ENCODE measurements at places on chromosomes 2 and 18.
A peak's percentile ranks its signal among the peaks of the same experiment; 100 is the strongest.

DNA sequence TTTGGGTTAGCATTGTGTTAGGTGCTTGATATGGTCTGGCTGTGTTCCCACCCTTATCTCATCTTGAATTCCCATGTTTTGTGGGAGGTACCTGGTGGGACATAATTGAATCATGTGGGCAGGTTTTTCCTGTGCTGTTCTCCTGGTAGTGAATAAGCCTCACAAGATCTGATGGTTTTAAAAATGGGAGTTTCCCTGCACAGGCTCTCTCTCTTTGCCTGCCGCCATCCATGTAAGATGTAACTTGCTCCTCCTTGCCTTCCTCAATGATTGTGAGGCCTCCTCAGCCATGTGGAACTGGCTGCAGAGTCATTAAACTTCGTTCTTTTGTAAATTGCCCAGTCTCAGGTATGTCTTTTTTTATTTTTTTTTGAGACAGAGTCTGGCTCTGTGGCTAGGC, 2.8 kb downstream of the MSH2 start:
- no peak for DNase-seq

- peak; percentile 63 for DNase-seq
These were observed 65.3 kb upstream of the SMAD7 start for GRCh38 chr18:49015886-49016647.

GRCh38 chr2:239593455-239593854, 192.6 kb upstream of the HDAC4 start:
- DNase-seq = no peak

GRCh38 chr18:48324651-48325050, 84.5 kb downstream of the ZBTB7C start:
- DNase-seq = no peak

GRCh38 chr2:138846216-138846821, 66.1 kb upstream of the NXPH2 start:
- peak; percentile 31 for DNase-seq

GRCh38 chr2:141055531-141055930, 1075.3 kb downstream of the LRP1B start:
- no peak for DNase-seq

DNA sequence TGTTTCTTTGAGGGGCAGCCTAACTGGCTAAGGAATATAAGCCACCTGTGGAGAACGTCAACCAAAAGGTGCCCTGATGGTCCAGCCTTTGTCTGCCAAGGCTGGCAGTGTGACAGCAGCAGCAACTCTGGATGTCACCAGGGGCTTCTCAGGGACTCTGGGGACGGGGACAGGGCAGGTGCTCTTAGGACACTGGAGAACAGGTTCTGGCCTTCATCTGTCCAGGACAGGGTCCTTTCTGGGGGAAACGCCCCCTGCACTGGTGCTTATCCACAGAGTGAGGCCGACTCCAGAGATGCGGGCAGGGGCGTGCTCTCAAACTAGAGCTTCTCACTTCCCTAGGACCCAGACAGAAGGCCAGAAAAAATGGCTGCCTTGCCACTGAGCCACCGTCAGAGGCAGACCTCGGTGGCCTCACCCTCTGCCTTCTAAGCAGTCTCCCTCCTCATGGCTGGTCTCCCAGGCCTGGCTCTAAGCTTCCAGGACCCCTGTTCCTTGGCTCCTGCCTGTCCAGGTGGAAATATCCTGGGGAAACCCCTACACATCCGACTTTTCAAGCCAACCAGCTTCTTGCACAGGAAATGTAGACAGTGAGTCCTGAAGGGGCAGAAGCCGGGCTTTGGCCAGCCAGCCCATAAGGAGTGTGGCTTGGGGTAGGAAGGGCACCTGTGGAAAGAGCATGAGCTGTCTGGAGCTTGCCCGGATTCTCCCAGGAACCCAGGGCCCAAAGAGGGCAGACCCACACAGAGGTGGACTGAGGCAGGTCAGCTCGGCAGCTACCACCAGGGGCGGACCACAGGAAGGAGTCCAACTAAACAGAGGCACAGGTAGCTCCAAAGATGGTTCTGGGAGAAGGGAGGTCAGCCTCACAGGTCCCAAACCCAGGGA, 11.3 kb upstream of the SFXN5 start:
- no peak for DNase-seq

GRCh38 chr18:78716022-78716421, 263.6 kb upstream of the SALL3 start:
- no peak for DNase-seq

DNA sequence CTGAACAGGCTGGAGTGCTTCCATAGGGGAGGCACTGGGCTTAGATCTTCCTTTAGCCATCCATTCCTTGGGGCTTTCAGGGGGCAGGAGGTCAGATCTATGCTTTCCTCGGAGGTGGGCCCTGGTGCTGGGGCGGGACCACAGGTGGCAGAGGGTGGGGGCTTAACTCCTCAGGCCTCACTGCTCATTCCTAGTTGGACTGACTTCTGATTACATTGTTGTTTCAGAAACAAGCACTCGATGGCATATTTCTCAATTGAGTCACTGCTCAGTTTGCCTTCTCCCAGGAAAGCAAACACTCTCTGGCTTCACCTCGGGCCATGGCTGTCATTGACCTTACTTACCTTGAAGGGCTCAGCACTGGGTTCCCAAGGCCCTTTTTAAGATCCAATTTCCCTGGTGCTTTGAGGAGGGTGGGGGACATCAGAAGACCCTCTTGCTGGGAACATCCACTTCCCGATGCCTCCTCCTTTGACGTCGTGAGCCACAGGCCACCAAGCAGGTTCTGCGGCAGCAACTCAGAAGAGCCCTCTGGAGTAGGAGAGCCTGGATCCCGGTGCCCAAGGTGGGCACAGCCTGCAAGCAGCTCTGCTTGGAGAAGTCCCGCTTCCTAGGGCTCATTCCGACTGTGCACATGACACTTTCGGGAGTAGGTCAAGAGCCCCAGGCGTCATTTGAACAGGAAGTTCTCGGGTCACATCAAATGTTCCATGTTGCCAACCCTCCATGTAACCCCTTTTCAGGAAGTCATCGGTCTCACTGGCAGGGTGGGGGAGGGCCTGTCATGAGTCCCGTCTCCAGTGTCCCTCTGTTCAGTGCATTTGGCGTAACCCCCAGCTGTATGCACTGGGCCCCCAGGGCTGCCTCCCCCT, 40.6 kb downstream of the SDC1 start:
- DNase-seq = peak; percentile 77

GRCh38 chr2:233354500-233354924, 218 bp downstream of the DGKD start:
- no peak for DNase-seq

DNA sequence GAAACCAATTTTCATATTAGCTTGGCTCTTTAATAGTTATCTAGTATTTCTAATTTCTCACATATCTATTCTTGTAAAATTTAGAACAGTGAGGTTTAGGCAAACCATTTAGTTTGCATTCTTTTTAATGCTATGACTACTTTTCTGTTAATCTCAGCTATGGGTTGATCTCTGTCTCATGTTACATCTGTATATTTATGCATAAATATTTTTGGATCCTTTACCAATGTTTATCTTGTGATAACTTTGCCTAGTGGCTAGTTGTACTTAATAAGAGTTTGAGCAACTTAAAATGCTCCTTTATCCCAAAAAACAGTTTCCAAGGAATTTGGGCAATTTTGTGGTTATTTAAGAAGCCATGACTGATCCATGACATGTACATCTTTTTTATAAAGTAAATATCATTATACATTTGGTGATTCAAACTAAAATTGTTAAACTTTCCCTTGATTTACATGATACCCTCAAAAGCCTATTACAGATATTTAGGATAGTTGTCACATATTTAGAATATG, 86.3 kb downstream of the R3HDM1 start:
- no peak for DNase-seq

DNA sequence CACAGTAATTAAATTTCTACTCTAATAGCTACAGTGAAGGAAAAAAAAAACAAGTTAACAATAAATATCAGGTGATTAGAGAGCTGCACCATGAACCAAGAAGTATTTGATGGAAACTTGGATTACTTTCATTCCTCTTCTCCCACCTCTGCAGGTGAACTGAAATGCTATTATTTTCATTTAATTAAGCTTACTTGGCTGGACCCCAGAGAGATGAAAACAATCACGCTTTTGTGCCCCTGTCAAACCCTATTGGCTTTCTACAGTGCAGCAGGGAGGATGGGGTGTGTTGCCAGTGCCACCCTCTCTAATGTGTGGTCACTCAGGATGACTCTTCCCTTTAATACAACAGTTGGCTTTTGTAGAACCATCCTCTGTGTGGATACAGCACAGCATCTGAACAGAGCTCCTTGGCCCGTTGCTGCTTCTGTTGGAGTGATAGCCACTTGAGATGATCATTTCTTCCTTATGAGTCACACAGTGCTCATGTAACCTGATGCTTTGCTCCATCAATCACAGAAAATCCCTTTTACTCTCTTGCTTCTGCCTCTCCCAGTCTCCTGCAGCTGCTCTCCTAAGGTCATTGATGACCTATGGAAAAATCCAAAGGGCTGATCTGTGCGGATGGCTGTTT, 5.5 kb upstream of the ARL4C start:
- no peak for DNase-seq

- peak; percentile 85 for DNase-seq
These were observed 673 bp downstream of the PCBP1 start for GRCh38 chr2:70087702-70088597.

DNA sequence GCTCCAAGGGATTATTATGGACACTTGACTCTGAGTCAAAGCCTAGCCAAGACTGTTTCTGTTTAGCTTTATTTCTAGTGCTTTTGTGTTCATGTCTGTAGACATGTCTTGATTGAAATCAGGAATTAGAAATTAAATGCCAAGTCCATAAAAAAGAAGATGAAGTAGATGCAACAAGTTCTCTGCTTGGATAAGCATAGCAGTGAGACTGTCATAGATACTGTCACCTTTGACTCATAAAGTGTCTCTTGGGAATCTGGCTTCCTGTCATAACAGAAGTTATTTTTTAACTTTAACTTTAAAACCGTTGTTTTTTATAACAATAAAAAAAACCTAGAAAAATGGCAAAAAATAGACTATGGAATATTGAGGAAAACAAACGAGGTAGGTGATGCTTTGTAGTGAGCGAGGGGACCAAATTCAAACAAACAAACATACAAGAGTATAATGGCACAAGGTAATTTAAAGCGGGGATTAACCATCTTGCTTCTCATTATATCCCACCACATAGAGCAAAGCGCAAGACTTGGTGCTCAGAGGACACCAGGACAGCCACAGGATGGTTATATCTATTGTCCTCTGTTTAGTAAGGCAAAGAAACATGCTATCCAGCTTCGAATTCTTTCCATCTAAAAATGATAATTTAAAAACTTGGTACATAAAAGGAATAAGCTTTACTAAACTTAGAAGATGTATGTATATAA, 64.6 kb downstream of the CD226 start:
- no peak for DNase-seq

DNA sequence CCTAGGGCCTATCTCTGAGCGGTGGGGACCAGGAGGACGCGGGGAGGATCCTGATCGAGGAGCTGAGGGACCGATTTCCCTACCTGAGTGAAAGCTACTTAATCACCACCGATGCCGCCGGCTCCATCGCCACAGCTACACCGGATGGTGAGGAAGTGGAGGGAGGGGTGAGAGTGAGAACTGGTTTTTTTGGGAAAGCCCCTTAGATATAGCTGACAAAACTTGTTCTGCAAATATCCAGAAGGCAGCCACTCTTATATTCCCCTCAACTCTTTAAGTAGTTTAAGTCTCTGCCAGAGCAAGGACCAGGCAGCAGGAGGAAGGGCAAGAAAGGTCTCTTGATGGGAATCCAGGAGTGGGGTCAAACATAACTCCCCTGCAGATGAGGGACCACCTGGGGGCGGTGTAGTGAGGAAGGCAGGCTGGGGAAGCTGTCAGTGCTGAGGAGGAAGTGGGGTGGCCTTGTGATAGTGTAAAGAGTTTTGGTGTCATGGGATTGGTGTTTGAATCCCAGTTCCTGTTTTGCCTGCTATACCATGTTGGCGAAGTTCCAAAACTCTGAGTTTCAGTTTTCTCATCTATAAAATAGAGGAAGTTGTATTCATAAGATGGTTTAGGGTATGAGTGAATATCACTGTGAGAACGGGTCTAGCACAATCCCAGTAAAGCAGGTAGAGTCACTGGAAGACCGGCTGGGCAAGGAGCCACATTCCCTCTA, 3.4 kb downstream of the NAGK start:
- peak; percentile 98 for DNase-seq

- peak; percentile 91 for DNase-seq
These were observed 165.0 kb downstream of the ANKRD44 start for GRCh38 chr2:197145471-197146056.

- DNase-seq = peak; percentile 75
These were observed 35.9 kb upstream of the MGAT5 start for GRCh38 chr2:134217924-134218323.

GRCh38 chr2:96822786-96823185, 6.7 kb downstream of the CNNM3 start:
- DNase-seq = no peak

- DNase-seq = no peak
These were observed 94.7 kb downstream of the BIN1 start for GRCh38 chr2:127012215-127012614.

GRCh38 chr18:32771871-32772580, 797 bp downstream of the KLHL14 start:
- DNase-seq = no peak

DNA sequence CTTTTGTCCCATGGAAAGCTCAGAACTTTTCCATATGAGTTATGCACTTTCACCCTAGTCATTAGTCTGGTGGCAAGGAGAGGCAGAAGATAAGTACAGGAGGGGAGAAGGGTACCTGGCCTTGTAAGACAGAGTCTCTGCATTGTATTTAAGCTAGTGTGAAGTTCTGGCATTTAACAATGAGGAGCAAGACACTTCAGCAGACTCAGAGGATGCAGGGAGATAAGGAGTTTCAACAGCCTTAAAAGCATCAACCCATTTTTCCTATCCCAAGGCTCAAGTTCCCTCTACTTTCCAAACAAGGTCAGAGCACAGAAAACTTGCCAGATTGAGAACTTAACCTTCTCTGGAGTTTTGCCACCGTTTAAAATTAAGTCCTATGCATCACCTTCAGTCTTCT, 348.2 kb upstream of the VRK2 start:
- DNase-seq = no peak

DNA sequence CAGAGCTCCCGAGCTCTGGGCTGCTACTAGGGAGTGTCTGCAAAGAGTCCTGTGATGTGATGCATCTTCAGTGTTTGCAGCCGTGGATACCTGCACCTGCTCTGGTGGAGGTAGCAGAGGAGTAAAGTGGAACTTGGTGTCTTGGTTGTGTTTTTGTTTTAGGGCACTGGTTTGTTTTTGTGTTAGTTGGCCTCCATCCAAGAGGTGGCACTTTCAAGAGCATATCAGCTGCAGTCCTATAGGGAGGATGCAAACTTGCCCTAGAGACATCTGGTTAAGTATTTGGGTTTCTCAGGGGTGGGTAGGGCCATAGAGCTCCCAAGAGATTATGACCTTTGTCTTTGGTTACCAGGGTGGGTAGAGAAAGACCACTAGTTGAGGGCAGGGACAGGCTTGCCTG, 1249.0 kb upstream of the FAM98A start:
- no peak for DNase-seq

GRCh38 chr18:9825571-9826073, 60.2 kb upstream of the TXNDC2 start:
- peak; percentile 94 for DNase-seq
